ENCODE measurements at places on chromosomes 4 and X. TPM values are rescaled to one million over a fixed set of nuclear protein-coding genes. Genes with fewer than 3 reads are reported as not detected.

DNA sequence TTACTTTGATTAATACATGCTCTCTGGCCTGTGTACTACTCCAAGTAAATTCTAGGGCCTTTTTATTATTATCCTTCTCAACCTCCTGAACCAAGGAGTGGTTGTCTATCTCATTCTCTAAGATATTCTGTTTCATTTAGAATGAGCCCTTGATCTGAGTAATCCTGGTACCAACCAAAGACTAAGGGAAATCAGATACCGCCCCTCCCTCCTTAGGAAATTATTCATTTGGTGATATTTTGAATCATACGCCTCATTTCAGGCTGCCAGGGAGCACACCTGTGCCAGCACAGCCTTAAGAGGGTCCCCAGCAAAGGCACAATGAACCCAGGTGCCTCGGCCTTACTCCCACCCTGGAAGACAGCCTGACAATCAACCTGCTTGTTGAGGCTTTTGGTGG lies 73.2 kb upstream of the STARD8 start:
- no peak for DNase-seq

- no peak for DNase-seq
These were observed 60.7 kb upstream of the PLAC1 start for GRCh38 chrX:134718966-134719317.

Gene CPE
- total RNA-seq, result 795 TPM

Gene DCAF4L1
- total RNA-seq, result 0.59 TPM

- no peak for DNase-seq
These were observed 104.9 kb downstream of the SLIT2 start for GRCh38 chr4:20356565-20356964.

DNA sequence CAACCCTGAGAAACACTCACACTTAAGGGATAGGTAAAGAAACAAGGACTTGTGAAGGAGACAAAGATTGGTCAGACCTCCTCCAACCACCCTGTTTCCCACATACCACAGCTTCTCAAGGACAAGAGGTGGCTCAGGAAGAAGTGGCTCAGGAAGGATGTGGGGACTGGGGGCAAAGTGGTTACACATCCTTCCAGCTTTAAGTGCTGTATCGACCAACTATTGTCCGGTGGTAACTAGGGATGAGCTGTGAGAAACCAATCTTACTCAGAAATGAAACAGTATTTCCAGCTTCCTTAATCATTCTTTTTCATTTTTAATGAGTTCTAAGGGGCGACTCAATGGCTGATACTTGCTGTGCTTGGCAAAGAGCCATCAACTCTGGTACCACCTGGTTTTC lies 8.5 kb upstream of the LHFPL1 start:
- DNase-seq, result no peak

GRCh38 chr4:7074426-7074825 lies 6.6 kb upstream of the GRPEL1 start:
- DNase-seq, result no peak

- no peak for DNase-seq
These were observed 33.7 kb downstream of the FRMD7 start for GRCh38 chrX:132094164-132094563.

GRCh38 chr4:155853189-155853588 lies 12.9 kb downstream of the ASIC5 start:
- no peak for DNase-seq

Gene RNF212
- 4.5 TPM for total RNA-seq

- no peak for DNase-seq
These were observed 14.6 kb downstream of the HERC3 start for GRCh38 chr4:88606832-88607231.

- no peak for DNase-seq
These were observed 411.8 kb upstream of the PCDH10 start for GRCh38 chr4:132737344-132737743.

DNA sequence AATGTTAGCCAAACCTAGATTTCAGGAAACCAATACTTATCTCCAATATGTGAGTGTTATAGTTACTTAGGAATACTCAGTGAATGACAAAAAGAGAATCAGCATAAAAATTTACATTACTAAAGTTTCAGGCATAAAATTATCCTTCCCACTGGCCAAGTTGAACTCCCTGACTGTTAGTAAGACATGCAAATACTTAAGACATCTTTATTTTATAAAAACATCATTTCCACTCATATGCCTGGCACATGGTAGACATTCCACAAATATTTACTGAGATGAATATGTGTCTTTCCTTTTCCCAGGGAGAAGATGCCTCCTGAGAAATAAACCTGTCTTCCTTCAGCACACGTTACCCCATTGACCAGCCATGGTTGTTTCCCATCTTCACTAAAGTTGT lies 7.3 kb downstream of the VEGFD start:
- no peak for DNase-seq

GRCh38 chr4:70619288-70619687 lies 9.3 kb upstream of the ENAM start:
- no peak for DNase-seq

Gene KIAA1210
- total RNA-seq, result not detected

Measured in dorsolateral prefrontal cortex (tissue), 122 donors.